ENCODE measurements at places on chromosomes 11 and 22.

DNA sequence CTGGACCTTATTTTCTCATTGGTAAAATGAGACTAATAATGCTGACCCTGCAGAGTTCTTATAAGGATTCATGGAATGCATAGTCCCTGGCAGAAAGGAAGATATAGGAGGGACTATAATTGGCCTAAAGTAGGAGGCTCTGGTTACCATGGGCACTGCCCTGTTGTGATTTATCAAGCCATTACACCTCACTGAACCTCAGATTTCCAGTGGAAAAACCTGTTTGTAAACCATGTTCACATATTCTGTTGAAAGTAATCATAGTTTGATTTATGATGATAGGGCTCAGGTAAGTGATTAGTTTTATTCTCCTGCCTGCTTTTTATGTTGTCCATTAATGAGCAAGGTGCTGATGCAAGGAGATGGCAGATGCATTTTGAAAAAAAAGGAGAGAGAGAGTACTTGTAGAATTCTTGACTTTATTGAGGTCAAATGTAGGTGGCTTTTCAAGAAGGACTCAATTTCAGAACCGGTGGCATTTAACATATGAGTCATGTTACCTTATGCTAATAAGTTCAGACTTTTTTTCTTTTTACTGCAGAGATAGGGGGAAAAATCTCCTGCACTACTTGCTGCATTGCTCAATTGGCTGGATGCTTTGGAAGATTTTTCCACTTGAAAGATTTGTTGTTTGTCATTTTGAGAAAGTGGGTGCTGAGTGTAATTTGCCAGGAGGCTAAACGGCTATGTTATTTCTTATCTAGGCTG is 14.6 kb downstream of the NF2 start:
- DNase-seq, result peak; percentile 50

DNA sequence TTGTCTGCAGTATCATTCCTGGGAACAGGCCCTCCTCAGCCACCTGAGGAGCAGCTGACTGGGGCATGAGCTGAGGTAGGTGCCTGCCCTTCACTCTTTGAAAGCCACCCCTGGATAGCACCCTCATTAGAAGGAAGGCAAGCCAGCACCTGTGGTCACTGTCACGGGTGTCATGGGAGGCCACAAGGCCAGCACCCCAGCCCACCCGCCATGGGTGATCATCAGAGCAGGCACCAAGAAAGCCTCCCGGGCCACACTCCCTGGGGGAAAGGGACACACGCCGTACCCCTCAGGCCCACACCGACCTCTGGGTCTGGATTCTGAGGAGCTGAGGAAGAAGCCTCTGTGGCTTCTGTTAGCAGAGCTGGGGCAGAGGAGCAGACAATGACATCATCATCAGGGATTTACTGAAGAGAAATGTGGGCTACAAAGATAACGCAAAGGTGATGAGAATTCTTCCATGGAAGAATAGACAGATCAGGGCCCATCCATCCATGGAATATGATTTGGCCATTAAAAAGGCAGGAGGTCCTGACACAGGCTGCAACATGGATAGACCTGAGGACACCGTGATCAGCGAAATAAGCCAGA is 16.7 kb upstream of the NAP1L4 start:
- no peak for DNase-seq

DNA sequence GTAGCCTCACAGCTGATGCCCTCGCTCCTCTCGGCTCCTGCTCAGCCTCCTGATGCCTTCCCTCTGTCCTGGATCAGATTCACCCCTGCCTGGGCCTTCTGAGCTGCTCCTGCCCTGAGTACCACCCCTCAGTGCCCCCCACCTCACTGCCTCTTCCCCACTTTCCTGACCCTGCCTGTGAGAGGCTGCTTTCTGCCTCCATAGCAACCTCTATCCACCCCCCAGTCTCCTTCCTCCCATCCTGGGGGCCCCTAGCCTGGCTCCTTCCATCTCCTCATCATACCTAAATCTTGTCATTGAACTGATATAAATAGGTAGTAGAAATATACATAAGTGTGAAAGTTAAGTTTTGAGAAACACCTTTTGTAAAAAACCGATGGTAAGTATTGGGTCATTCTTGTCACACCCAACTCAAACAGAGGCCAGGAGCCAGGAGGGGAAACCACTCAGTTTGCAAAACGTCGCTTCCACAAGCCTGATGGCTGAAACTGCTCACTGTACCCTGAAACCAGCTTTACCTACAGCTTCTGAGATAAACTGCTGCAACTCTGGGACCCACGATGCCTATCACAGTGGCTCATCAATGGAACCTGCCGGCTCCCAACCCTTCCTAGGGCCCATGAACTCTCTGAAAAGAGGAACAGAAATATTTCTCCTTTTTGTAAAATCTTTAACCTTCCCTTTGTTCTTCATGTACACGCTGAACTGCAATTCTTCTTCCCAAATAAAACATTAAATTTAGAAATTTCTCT is 4.8 kb upstream of the APOBEC3H start:
- DNase-seq, result no peak

- peak; percentile 52 for DNase-seq
Measured at GRCh38 chr11:3049430-3050243, 7.6 kb downstream of the CARS1 start.

GRCh38 chr22:46010951-46011626 is 34.1 kb upstream of the WNT7B start:
- DNase-seq, result no peak

DNA sequence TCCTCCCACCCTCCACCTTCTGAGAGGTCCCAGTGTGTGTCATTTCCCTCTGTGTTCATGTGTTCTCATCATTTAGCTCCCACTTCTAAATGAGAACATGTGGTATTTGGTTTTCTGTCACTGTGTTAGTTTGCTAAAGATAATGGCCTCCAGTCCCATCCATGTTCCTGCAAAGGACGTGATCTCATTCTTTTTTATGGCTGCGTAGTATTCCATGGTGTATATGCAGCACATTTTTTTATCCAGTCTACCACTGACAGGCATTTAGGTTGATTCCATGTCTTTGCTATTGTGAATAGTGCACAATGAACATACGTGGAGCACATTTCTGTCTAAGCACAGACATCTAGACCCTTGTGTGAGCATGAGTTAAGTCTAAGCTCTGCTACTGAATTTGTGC is 5.7 kb downstream of the CD3E start:
- no peak for DNase-seq

DNA sequence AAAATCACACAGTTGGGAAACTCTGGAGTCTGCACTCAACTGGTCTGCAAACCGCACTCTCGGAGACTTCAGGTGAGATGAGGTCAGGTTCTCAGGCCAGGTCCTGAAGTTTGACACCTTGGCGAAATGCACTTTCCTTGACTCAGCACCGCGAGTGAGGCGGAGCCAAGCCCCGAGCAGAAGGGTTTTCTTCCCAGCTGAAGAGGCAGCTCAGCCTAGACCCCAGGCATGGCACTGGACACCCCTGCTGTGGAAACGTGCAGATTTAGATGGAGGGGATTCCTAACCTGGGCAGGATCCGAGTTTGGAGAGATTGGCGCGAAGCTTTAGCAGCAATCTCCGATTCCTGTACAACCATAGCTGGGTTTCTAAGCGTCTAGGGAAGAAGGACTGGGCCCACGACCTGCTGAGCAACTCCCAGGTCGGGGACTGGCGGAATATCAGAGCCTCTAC is 835 bp upstream of the MYOD1 start:
- DNase-seq, result no peak

DNA sequence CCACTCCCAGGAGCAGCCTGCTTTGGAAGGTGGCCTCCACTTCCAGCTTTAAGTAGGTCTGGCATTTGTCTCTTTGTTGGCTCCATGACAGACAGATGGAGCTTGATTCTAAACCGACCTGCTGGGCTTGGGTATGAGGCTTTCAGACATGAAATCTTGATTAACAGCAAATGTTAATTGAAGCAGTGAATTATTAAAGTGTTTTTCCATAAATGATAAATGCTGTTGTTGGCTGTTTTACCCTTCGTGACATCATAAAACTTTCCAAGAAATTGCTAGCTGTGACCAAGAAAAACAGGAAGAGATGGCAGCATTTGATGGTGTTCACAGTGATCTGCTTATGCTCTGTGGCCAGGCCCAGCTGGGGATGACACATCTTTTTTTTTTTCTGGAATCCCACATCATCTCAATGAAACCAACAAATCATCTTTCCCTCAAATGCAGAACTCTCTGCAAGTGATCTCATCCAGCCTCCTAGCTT is 66.1 kb downstream of the RBMXL2 start:
- DNase-seq, result no peak

DNA sequence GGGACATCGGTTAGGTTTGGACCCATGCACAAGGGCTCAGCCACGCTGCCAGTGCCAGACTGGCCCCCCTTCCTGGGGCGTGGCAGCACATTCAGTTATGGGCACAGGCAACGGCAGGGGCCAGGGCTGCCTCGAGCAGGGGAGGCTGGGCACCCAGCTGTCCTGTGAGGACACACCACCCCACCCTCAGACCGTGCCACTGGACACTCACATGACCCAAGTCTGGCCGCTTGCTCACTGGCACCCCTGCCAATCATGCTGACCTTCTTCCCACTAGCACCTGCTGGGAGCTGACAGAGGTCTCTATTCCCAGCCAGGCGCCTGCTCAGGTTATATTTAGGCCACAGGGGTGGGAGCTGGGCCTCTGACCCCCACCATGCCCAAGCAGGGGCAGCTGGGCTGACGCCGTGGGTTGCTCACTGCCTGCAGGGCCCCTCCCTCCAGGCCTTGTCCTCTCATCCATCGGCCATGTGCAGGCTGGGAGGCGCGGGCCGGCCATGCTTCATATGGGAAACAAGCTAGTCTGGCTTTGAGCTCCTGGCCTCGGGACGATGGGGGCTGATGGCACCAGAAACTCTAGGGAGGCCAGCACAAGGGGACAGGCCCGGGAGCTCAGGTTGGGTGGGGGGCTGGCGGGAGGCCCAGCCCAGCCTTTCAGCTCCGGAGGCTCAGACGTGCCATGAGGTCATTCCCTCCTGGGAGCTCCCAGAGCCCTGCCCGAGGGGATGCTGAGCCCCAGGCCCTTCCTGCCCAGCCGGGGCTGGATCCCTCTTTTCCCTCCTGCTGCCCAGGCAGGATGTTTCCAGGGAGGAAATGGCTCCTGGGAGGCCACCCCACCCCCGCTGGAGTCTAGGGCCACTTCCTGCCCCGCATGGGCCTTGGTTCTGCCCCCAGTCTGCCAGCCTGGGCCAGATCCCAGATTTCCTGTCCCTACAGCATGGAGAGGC is 15.2 kb upstream of the TBX1 start:
- no peak for DNase-seq

- no peak for DNase-seq
Measured at GRCh38 chr11:84566671-84567070, 1060.5 kb downstream of the DLG2 start.

DNA sequence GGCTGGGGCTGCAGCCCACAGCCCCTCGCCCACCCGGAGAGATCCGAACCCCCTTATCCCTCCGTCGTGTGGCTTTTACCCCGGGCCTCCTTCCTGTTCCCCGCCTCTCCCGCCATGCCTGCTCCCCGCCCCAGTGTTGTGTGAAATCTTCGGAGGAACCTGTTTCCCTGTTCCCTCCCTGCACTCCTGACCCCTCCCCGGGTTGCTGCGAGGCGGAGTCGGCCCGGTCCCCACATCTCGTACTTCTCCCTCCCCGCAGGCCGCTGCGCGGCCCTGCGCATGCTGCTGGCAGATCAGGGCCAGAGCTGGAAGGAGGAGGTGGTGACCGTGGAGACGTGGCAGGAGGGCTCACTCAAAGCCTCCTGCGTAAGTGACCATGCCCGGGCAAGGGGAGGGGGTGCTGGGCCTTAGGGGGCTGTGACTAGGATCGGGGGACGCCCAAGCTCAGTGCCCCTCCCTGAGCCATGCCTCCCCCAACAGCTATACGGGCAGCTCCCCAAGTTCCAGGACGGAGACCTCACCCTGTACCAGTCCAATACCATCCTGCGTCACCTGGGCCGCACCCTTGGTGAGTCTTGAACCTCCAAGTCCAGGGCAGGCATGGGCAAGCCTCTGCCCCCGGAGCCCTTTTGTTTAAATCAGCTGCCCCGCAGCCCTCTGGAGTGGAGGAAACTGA is 731 bp downstream of the GSTP1 start:
- DNase-seq, result peak; percentile 85

DNA sequence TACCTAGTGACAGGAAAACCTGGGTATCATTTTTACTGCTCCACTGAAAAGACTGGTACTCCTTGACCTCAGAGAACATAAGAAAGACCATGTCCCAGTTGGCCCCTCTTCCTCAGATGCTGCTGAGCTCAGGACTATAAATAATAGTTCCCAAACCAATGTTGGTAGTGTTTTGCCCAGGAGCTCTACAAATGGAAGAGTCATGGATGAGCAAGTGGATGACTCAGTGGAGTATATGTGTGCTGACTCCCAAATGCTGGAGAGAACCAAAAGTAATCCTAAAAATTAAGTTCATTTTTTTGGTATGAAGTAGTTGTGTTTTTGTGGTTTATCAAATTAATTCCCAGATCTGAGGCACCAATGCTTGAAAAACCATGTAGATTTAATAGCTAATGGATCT is 482.0 kb downstream of the KCNA4 start:
- no peak for DNase-seq

GRCh38 chr11:6889835-6890234 is 2.5 kb downstream of the OR2D2 start:
- DNase-seq, result no peak

- no peak for DNase-seq
Measured at GRCh38 chr22:40542821-40543540, 93.5 kb downstream of the MRTFA start.

DNA sequence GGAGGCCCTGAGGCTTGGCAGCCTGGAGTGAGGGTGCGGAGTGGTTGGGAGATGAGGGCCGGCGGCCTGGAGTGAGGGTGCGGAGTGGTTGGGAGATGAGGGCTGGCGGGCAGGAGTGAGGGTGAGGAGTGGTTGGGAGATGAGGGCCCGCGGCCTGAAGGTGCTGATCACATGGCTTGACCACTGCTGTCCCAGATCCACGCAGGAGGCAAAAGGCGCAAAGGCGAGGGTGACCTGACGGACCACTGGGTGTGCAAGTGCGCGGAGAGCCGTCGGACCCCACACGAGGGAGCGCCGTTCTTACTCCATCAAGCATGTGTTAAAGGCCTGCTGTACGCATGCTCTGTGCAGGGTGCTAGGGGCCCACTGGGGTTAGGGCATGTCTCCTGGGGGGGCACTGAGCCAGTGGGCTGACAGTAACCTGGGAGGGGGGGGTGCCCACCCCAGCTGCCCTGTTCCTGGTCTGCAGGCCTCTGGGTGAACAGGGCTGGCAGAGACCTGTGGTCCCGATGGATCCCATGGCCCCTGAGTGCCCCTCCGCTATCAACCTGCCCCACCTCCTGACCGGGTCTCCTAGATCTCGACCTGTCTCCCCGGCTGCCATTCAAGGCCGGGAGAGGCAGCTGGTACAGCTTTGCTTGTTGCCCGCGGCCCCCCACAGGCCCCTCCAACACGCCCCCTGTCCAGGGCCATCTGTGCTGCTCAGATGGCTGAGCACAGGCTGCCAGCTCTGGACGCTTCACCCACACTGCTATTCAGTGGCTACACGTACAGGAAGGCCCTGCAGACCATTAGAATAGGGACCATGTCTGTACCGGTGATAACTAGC is 21.1 kb downstream of the MRGPRD start:
- DNase-seq, result peak; percentile 56
